ENCODE measurements at places on chromosomes 11 and 22. TPM values are rescaled to one million over a fixed set of nuclear protein-coding genes. Genes with fewer than 3 reads are reported as not detected.

Gene MMP3
- polyA plus RNA-seq = not detected

Gene CATSPERZ
- not detected for polyA plus RNA-seq

Gene CCDC73
- not detected for polyA plus RNA-seq

Gene MMP27
- not detected for polyA plus RNA-seq

DNA sequence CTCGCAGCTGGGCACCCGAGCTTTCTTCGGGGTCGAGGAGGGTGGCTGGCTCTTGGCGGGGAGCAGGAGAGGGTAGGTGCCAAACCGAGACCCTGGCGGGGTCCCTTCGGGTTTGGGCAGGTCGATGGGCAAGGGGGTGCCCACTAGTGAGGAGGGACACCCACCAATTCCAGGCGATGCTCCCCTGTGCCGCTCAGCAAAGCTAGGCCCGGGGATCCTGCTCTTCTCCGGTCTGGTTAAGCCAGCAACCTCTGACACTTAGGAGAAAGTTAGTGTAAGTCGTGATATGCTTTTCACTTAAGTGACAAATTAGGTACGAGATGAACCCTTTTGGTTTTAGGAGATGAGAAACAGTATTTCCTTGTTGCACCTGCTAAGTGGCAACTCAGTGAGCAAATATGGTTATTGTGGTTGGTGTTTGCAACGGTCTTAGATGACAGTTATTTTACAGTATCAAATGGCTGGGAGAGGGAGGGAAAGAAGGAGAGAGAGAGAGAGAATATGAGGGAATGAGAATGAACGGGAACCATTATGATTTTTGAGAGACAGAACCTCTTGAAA, 565 bp downstream of the NUCB2 start:
- peak; percentile 54 for DNase-seq

- DNase-seq = peak; percentile 36
Observed at GRCh38 chr11:132864811-132865576, 667.3 kb downstream of the OPCML start.

GRCh38 chr11:83642500-83642899, 356.3 kb upstream of the CCDC90B start:
- DNase-seq = no peak

DNA sequence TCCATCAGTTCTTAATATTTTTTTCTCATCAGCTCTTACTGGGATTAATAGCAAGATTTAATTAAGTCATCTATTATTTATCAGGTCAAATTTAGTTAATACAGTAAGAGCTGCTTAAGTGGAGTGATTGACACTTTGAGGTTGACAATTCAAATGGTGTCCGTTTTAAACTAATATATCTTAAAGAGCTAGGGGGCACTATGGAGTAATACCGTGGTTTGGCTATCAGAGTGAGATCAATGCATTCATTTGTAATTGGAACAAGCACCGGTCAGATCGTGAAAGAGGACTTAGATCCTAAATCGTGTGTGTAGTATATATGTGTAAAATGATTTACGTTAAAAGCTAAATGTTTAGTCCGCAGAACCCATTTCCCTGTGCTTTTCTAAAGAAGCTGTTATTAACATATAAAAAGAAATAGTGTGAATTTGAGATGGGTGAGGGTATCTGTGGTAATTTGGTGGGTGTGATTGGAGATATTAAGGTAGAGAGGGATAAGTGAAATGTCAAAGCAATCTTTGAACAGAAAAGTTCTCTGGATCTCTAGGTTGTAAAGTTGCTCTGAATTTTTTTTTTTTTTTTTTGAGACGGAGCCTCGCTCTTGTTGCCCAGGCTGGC, 2.3 kb downstream of the SIK2 start:
- DNase-seq = peak; percentile 35
